ENCODE measurements at places on chromosomes 6 and 20.

GRCh38 chr20:51460569-51461265 is 81.8 kb downstream of the NFATC2 start:
- DNase-seq = no peak

- DNase-seq = no peak
Measured at GRCh38 chr6:136927292-136927691, 5.2 kb downstream of the SLC35D3 start.

DNA sequence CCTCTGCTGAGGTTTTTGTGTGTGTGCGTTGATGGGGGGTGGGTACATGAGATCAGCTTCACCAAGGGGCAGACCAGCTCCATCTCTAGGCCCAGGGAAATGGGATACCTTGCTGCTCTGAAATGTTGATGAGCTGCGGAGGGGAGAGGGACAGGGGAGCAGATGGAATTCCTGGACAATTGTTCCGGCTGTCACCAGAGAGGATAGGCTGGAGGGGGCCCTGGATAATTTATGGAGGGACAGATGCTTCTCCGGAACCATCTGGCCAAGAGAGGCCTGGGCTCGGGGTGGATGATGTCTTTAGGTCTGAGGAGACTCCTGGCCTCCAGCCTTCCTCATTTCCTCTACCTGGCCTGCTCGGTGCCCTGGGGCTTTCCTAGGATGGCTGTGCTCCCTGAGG is 1.9 kb upstream of the TJAP1 start:
- DNase-seq = no peak

GRCh38 chr20:63333241-63333836 is 27.8 kb downstream of the CHRNA4 start:
- no peak for DNase-seq

DNA sequence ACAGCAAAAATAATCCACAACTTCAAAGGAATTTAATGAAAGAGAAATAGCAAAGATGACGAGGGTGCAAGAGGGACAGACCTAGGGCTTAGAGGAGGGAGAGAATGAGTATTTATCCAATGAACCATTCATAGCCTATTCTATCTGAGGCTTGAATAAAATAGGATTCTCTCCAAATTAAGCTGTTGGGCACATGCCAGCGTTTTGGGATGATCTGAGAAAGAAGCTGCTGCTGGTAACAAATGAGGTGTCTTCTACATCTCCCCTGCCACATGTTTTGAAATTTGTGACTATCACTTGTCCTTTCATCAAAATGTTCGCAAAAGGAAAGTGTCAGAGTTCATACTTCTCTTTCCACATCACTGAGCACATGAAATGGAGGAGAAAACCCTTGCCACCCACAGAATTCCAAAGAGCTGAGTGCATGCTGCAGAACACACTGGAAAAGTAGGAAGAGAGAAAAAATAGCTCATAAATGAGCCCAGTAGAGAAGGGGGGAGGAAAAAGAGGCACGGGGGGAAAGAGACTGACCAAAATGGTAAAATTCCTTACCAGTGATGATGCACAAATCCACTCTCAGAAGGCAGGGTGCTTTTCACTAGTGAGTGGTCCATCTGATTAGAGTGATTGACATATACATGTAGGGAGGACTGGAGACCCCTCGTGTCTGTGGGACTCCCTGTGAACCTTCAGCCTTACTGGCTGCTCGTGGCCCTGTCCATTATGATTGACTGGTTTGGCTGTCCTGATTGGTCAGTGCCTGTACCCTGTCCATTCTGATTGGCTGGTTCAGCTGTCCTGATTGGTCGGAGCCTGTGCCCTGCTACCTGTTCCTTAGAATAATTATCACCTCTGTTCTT is 180.5 kb downstream of the OGFRL1 start:
- no peak for DNase-seq

DNA sequence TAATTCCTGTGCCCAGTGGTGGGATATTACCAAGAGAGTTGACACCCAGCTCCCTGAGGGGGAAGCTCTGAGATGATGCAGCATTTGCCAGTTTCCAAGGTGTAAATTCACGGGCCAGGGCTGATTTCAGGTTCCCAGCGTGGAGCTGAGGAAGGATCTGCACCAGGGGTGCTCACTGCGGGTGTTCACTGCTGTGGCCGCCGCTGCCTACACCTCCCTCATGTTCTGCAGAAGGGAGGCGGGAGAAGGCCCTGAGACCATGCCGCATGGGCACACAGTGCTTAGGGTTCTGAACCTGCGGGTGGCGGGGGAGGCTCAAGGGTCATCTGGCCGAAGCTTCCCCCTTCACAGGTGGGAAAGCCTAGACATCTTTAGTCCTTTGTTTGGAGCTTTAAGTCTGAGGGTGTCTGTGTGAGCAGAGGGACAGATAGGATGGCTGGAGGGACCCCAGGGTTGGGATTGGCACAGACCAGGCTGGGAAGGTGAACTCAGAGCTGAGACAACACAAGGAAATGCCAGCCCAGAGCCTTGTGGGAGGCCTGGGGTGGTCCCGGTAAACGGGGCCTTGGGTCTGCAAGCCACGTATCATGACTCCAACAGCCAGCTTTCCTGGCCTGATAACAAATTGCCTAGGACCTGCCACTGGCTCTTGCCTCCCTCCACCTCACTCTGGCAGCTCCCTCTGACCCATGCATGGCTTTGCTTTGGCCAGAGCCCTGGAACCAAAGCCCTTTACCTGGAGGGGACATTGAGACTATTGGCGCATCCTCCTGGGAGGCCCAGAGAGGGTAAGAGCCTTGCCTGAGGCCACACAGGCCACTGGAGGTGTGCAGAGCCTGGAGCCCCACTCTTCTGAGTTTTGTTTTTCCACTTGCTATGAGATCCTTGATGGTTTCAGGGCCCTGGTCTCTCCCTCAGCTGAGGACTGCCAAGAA is 40.4 kb downstream of the SYNJ2 start:
- DNase-seq = no peak

GRCh38 chr20:16485401-16485800 is 87.8 kb downstream of the KIF16B start:
- no peak for DNase-seq

- no peak for DNase-seq
Measured at GRCh38 chr6:136524936-136525413, 25.2 kb downstream of the MAP7 start.

Measured in right renal cortex interstitium (tissue), 3 donors.